ENCODE measurements at places on chromosomes 12 and 14.

- DNase-seq = no peak
Observed at GRCh38 chr12:46365951-46366379, 6.6 kb downstream of the SLC38A2 start.

DNA sequence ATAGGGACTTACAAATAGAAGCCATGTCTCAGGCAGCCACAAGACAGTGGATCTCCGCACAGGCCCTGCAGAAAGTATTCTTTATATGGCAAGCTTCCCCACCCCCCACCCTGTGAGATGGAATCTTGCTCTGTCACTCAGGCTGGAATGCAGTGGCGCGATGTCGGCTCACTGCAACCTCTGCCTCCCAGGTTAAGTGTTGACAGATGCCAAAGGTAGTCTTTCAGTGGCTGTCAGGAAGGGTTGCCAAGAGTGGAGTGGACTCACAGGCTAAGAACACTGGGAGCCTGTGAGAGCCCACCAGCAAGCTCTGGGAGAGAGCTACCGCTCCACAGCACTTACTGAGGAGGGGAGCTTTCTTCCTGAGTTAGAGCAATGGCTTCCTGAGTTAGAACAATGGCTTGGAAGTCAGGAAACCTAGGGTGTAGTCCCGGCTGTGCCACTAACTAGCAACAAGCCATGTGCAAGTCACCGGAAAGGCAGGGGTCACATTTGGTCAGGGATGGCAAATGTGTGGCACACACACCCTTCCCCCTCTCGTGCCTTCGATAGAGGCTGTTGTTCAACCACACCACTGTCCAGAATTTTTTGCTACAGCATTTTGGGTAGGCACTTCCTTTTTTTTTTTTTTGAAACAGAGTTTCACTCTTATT lies 2.6 kb downstream of the RNASE1 start:
- no peak for DNase-seq

GRCh38 chr14:94001016-94001415 lies 3.9 kb downstream of the CCDC197 start:
- DNase-seq = no peak

DNA sequence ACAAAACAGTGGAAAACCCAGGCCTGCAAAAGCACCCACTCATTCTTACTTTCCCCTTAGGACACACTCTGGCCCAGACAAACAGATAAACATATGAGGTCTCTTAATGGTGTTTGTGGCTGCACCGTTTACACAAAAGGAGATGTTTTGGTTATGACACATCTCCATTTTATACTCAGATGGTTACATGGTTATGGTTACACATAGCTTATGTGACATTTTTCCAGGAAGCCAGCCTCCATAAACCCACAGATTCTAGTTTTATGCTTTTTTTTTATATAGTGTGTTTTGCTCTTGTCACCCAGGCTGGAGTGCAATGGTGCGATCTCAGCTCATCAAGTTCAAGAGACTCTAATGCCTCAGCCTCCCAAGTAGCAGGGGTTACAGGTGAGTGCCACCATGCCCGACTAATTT lies 3.5 kb upstream of the KLRD1 start:
- DNase-seq = no peak

DNA sequence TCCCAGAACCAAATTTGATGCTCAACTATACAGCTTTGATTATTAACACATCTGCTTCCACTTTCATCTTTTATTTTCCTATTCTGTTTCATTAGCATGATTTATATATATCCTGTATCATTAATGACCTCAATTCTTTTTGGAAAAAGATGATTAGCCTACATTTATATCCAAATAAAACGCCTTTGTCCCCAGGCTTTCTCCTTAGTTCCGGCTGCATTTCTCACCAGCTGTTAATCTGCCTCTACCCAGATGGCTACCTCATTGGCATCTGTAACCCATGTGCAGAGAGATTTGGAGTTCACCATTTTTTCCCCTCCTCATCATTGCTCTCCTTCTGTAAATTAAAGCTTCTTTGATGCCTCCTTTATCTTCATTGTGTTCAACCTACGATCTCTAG lies 336.8 kb upstream of the RGS6 start:
- peak; percentile 43 for DNase-seq

- DNase-seq = no peak
Observed at GRCh38 chr12:86264451-86265328, 8.5 kb upstream of the MGAT4C start.

DNA sequence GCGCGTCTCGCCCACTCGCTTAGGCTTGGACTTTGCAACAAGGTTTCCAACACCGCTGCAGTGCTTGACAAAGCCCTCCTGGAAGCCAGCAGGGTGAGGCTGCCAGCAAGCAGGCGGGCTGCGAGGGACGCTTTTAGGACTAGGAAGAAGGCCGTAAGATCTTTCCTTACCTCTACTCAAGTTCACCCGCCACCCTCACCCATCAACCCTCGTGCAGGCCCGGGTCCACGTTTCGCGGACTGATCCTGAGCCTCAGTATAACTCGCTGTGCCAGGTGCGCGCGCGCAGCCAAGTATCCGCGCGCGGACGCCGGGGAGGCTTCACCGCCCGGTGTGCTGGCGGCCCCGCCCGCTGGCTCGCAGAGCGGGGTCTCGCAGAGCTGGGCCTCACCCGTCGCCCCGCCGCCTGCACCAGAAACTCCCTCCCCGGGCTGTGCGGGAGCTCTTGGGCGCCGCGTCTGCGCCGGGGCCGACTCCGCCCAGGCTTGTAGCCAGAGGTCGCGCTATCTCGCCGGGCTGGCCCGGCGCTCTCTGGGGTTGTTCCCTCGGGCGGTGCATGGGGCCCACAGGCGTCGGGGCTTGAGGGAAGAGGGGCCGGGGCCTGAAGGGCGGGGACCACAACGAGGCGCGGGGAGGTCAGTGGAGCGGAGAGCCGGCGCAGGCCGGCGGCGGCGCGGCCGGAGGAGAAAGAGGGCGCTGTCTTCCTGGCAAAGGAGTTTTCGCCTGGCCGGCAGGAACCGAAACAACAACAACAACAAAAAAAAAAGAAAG lies 7.6 kb upstream of the SIX1 start:
- peak; percentile 40 for DNase-seq

DNA sequence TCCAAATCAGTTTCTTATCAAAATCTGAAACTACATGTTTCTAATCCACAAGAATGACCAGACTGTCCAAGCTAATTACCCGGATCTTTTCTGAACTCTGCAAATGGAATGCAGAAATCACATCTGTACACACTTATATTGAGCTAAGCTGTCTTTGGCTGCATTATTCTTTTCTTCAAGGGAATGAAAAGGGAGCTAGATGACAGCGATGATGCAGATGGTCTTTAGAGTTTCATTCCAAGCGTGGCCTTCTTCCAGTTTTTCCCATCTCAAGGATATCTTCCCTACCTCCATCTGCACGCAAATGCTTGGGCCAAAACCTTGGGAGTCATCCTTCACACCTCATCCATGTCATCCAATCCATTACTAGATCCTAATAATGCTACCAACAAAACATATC lies 12.6 kb downstream of the KCNH5 start:
- no peak for DNase-seq

DNA sequence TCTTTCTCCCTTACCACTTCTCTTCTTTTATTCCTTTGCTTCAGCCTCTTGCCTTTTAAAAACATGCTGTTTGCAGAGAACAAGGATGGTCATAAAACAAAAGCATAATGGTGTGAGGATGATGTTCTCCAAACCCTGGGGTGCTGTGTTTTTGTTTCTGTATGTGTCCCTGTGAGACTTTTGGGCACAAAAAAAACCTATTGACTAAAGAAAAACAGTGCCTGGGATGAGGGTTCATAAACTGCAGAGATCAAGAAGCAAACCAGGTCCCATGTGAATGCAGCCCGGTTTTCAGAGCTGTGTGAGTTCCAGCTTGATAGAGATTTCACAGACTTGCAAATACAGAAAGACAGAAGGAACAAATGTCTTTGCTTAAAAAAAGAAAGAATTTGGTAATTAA lies 148.6 kb upstream of the CPSF6 start:
- DNase-seq = no peak

DNA sequence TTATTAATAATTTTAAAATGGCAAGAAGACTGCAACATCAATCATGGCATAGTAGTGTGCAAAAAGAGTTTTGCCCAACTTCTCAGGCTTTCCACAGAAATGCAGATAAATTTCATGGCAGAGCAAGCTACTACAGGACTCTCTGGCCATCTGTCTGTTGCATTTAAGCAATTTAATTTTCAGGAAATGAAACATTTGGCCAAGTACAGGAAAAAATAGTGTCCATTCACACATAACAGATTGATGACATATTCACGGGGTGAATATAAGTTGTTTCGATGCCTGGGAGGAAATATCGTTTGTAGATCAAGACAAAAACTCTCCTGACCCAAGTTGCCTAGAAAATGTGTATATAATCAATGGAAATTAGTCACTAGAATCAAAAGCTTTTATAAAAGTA lies 324.0 kb downstream of the PRKD1 start:
- DNase-seq = no peak

- DNase-seq = no peak
Observed at GRCh38 chr14:99968191-99968920, 96.9 kb upstream of the EVL start.

GRCh38 chr14:24430143-24430681 lies 458 bp downstream of the KHNYN start:
- no peak for DNase-seq

DNA sequence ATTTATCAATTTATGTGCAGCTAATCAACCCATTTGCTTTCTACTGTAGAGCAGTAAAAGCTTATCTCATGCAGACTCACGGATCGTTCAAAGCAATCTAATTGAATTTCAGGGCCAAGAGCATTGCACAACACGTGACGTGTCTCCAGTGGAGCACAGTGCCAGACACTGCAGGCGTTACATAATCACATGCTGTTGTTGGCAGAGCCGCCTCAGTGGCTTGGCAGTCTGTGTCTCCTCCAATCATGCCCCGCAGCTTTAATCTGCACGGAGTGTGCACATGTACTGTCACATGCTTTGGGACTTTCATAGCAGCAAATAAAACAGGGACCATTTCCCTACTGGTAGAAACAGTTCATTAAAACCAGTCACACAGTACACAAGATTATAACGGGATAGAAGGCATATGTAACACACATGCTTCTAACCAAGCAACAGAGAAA lies 309.3 kb downstream of the ITPR2 start:
- DNase-seq = no peak

GRCh38 chr14:50773632-50774541 lies 57.1 kb downstream of the NIN start:
- no peak for DNase-seq

DNA sequence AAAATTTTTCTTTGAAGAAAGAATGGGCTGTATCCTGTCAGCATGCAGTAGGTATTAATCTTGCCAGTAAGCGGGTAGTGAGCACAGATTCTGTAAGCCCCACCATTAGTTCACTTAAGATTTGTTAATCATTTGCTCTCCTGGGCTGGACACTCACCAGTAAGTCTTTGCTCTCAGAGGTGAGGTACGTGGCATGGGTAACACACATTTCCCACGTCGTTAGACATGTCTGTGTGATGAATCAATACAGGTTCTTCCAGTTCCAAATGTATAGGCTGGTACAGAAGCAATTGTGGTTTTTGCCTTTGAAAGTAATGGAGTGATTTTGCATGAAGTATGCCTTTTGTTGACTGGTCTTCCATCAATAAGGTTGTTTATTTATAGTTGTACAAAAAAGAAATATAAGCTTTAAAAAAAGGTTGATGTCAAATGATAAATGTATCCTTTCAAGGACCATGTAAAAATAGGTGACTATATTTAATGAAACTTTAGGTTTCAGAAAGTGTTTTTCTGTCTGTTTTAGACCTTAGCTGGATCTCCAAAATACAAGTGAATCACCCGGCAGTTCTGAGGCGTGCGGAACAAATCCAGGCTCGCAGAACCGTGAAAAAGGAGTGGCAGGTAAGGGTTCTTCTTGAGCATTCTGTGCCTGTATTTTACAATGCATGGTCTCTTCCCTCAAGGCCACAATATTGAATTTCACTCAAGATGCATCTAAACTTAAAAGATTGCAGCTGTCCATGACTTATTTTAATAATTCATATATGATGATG lies 45.5 kb downstream of the DERA start:
- no peak for DNase-seq

- no peak for DNase-seq
Observed at GRCh38 chr14:71355324-71356201, 448.3 kb downstream of the PCNX1 start.

GRCh38 chr14:102208741-102209140 lies 69.0 kb downstream of the WDR20 start:
- DNase-seq = no peak

DNA sequence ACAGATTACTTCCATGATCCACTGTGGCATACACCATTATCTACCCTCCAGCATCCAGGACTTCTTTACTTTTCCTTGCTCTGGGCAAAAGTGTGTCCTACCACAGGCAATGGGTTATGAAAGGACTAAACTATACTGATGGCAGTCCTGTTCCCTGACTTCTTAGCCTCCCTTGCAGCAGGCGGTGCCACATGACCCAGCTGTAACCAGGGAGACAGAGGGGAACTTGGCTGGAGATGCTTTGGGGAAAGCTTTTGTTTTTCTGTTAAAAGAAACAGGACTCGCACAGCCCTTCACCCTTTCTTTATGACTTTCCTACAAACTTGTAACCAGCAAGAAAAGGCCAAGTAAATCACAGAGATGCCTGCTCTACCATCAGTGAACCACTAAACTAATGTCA lies 394.4 kb downstream of the PCNX1 start:
- no peak for DNase-seq

DNA sequence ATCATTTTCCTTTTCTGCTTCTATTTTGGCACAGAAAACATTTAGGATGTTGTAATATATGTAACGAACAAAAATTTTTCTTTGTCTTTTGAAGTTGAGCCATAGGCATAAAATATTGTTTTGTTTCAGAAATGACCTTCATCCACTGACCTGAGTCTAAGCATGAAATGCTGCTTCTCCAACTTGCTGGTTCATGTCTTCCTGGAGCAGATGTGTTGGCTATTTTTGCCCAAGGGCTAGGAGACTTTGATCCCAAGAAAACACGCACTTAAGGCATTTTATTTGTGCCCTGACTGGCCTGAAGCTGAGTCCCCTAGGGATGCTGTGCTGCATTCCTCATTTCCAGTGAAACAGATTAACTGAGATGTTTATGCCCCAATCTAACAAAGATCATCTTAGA lies 27.2 kb upstream of the ALG10B start:
- DNase-seq = no peak

DNA sequence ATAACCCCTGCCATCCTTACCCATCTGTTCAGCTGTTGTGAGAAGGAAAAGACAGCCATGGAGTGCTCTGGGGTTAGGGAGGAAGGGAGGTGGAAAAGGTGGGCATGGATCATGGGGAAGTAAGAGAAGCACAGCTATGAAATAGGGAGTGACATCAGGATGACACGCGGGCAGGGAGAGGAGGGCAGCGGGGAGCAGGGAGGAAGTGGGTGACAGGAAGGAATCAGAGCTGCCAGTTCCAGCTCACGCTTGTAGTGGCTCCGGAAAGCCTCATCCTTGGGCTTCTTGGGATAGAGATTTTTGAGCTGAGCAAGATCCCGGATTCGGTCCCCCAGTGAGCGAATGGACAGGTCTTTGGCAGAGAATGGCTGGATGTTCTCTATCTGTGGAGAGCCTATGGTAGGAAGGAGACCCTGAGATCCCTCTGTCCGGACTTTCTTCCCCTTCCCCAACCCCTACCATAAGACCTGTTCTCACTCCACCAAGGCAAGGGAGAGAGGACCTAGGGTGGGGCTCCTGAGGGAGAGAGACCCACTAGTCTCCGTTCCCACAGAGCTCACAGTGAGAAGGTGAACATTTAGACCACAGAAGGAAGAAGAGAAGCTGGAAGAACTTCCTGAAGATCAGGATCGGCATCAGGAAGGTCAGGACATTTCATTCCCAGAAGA lies 10.3 kb downstream of the NAB2 start:
- no peak for DNase-seq
